ENCODE measurements at places on chromosomes 6 and 20.

- peak; percentile 34 for DNase-seq
Observed at GRCh38 chr6:135183002-135183531, 2.0 kb downstream of the MYB start.

DNA sequence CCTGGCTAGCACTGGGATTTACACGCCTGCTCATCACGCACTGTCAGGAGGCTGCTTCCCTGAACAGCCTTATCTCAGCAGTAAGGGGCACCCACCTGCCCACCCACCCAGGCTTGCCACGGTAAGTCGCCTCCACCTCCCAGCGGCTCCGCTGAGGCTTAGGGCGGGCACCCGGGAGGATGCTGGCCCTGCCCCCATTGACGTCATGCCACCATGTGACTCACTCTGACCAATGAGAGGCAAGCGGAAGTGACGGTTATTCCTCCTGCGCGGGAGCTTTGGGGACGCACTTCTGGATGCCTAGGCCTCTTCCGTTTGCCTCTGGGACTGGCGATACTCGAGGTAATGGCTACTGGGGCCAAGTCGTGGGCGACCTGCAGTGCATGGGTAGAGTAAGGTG lies 256.8 kb downstream of the QKI start:
- no peak for DNase-seq

- no peak for DNase-seq
Observed at GRCh38 chr20:44209686-44210405, 725 bp downstream of the OSER1 start.

- DNase-seq = no peak
Observed at GRCh38 chr6:107523794-107524193, 33.9 kb downstream of the SOBP start.
